ENCODE measurements at places on chromosomes 1 and 21.

- no peak for DNase-seq
These were observed 1.8 kb downstream of the HYI start for GRCh38 chr1:43451701-43452532.

DNA sequence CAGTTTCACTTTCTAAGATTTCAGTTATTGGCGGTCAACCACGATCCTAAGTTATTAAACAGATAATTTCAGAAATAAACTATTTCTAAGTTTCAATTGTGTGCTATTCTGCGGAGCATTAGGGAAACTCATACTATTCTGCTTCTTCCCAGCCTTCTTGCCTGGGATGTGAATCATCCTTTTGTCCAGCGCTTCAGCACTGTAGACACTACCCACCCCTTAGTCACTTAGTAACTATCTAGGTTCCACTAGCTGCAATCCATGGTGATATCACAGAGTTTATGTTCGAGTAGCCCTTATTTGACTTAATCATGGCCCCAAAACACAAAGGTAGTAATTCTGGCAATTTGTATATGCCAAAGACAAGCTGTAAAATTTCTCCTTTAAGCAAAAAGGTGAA lies 279.9 kb upstream of the ADAMTS5 start:
- DNase-seq, result peak; percentile 64

DNA sequence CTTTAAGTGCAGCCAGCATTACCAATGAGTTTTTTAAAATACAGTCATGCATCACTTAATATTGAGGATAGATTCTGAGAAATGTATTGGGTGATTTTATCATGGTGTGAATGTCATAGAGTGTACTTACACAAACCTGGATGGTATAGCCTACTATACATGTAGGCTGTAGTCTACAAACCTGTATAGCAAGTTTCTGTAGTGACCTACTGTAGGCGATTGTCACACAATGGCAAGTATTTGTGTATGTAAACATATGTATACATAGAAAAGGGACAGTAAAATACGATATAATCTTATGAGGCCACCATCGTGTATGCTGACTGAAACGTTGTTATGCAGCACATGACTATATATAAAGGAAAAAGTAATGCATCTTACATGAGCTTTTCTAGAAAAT lies 48.2 kb downstream of the RPE65 start:
- no peak for DNase-seq

GRCh38 chr1:16075337-16076030 lies 2.0 kb upstream of the FAM131C start:
- DNase-seq, result peak; percentile 68

GRCh38 chr1:182641561-182641960 lies 37.4 kb upstream of the RGS16 start:
- DNase-seq, result no peak

DNA sequence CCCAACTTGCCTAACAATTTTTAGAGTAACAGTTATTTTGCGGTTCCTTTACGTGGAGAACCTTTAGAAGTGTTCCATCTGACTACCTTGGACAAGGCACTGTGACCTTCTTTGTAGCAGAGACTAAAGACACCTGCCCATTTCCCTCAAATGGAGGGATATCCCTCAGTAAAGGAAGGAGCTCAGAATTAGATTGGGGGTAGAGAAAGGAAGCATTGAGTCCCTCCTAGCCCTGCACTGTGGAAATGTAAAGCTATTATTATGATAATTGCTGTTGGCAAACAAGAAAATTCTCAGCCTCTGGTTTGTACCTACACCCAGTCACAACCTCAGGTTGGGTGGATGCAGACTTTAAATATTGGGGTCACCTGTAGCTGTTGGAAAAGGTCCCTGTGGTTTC lies 72.6 kb upstream of the MACF1 start:
- no peak for DNase-seq

DNA sequence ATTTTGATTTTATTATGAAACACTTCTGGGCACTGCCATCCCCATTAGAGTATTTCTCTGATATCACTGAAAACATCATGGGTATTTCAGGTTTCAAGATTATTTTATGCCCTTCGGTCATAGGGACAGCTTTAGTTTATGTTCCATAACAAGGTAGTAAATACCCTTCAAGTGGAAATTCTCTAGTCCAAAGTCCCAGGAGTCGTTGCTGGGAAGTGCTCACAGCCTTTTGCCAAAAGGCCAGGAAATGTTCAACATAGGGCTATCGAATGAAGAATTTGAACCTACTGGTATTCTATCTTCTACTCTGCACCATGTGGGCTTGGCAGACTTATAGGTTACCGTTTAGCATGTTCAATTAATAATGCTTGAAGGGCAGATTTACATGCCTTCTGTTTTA lies 7.7 kb upstream of the MFSD2A start:
- no peak for DNase-seq

- DNase-seq, result no peak
These were observed 1.1 kb upstream of the LMO4 start for GRCh38 chr1:87327376-87328271.
